ENCODE measurements at places on chromosomes 4 and X.

GRCh38 chr4:152708796-152709195 is 29.0 kb upstream of the TMEM154 start:
- DNase-seq = no peak

DNA sequence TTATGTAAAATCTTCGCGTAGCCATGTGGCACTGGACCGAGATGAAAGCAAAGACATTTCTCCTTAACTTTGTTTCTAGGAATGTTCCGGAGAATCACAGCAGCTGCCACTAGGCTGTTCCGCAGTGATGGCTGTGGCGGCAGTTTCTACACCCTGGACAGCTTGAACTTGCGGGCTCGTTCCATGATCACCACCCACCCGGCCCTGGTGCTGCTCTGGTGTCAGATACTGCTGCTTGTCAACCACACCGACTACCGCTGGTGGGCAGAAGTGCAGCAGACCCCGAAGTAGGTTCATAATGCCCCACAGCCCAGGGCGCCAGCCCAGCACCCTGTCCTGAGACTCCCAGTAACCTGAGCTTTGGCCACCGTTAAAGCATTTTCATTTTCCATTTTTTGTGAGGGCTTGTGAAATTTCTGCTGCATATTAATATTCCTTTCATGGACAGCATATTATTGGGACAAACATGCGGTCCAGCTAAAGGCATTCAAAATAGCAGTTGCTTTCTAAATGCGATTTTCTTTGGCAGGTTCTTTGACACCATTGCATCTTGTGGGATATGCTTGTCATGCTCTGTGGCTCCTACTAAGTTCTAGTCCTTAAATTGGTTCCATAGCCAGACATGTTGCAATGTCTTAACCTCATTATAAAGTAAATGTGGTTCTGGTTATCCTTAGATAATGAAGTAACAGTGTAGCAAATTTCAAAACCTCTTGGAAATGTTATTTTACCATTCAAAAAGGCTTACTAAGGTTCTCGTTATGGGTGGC is 49.1 kb upstream of the MSANTD1 start:
- no peak for DNase-seq

- no peak for DNase-seq
These were observed 72.5 kb downstream of the ANXA3 start for GRCh38 chr4:78624048-78624447.

- no peak for DNase-seq
These were observed 76.6 kb downstream of the CYTL1 start for GRCh38 chr4:4942658-4943057.

DNA sequence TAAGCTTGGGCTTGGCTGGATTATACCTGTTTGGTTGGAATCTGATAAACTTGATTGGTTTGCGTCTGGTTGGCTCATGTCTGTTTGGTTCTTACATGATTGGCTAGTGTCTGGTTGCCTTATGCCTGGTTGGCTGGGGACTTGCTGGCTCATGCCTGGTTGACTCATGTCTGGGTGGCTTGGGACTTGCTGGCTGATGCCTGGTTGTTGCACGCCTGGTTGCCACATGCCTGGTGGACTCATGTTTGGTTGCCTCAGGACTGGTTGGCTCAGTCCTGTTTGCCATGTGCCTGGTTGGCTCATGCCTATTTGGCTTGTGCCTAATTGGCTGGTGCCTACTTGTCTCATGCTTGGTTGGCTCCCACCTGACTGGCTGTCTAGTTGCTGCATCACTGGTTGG is 104.5 kb downstream of the APOOL start:
- DNase-seq = no peak

DNA sequence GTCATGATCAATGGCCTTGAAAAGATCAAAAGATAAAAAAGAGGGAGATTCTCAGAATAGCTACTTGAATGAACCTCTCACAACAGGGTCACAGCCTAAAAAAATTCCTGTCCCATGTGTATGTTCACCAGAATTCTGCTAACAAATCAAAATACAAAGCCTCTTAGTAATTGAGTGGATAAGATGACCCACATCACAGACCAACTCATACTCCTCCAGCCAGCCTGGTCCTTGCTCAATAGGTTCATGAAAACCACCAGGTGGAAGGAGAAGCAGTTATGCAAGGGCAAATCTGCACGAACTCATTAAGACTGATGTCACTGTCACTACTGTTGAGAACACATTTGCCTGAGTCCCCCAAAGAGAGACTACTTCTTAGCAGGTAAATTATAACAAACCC is 21.5 kb downstream of the WDFY3 start:
- no peak for DNase-seq

DNA sequence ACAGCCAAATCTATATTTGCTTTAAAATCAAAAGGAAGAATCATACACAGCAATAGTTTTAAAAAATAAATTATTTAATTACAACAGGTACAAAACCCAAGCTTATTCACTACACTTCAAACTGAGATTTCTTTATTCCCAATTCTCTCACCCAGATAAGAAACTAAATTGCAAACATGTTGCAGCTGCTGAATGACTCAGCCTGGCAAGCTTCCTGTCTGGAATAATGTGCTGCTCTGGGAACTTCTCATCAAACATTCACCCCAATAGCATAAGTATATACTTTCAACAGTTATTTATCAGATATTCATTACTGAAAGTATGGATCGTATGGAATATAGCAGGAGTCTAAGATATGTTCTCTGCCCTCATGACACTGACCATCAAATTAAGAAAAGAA is 43.0 kb upstream of the GABRA2 start:
- no peak for DNase-seq

GRCh38 chr4:112652216-112652615 is 15.3 kb downstream of the LARP7 start:
- DNase-seq = no peak

GRCh38 chr4:4666187-4666586 is 124.3 kb upstream of the STX18 start:
- no peak for DNase-seq

GRCh38 chrX:38080808-38081207 is 74.5 kb downstream of the SYTL5 start:
- DNase-seq = no peak

- no peak for DNase-seq
These were observed 45.0 kb upstream of the MSANTD1 start for GRCh38 chr4:3203971-3204431.

- DNase-seq = no peak
These were observed 65.7 kb downstream of the RBM47 start for GRCh38 chr4:40564004-40564403.

DNA sequence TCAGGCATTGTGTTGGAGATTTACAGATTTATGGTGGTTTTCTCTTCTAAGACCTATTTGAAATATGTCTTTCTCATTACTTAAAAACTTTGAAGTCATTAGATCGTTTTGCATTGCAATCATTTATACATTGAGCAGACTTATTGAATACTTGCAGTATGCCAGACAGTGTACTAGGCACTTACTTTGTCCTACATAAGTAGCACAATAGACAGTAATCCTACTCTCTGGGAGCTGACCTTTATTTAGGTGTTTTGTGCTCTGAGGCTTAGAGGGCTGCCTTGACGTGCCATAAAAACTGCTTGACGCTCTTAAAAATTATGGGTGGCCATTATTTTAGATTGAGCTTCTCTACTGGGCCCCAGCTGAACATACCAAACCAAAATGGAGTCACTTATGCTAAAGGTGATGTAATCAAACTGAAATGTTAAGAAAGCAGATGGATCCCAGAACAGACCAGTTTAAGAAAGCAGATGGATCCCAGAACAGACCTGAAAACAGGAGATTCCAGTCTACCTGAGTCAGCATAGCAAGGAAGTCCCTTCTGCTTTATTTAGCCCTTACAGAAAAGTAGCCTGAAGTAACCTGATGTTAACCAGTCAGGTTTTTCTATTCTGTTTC is 42.4 kb downstream of the PTTG2 start:
- DNase-seq = no peak

GRCh38 chrX:142296421-142296820 is 91.3 kb upstream of the MAGEC2 start:
- DNase-seq = no peak

DNA sequence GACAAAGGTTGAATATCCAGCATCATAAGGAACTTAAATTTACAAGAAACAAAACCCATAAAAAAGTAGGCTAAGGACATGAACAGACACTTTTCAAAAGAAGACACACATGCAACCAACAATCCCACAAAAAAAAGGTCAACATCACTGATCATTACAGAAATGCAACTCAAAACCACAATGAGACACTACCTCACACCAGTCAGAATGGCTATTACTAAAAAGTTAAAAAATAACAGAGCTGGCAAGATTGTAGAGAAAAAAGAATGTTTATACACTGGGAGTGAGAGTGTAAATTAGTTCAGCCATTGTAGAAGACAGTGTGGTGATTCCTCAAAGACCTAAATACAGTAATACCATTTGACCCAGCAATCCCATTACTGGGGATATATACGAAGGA is 474.7 kb downstream of the TRIML1 start:
- no peak for DNase-seq

DNA sequence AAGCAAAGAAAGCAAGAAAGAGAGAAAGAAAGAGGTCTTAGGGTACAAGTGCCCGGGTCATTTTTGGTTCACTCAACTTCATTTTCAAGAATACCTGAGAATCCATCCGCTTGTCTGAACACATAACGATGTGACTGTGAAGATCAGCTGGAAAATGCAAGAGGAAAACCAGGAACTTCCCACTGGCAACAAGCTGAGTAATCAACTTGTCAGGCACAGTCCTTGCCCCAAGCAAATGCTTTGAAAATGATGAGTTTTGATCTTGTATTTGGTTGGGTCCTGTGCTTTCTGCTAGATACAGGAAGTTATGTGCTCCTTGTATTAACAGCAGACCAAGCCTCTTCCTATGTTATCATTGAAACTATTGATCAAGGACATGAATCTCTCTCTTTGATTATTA is 239.1 kb downstream of the ASMT start:
- no peak for DNase-seq

GRCh38 chr4:143372093-143372915 is 35.6 kb downstream of the GAB1 start:
- DNase-seq = no peak

GRCh38 chr4:3328814-3329663 is 36.2 kb downstream of the RGS12 start:
- DNase-seq = no peak

- no peak for DNase-seq
These were observed 7.5 kb downstream of the NEK1 start for GRCh38 chr4:169604903-169605331.

- DNase-seq = no peak
These were observed 49.7 kb upstream of the KIAA1210 start for GRCh38 chrX:119177278-119177677.

DNA sequence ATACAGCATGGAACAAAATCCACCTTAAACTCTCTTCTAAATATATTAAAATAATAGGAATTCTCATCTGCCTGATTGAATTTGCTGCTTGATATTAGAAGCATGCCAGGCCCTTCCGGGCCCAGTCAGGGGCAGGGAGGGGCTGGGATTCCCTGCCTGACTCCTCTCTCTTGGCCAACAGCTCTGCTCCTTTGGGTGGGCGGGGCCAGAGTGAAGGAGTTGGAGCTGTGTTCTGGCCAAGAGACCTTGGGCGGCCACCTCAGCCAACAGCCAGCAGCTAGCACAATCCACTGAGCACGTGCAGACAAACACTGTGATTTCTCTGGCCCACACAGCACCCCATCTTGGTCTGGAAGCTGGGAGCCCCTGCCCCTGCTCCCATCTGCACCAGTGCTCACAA is 140.3 kb downstream of the PJA1 start:
- DNase-seq = no peak

- DNase-seq = no peak
These were observed 156.7 kb upstream of the EOLA2 start for GRCh38 chrX:150094996-150095395.

GRCh38 chrX:1105671-1106419 is 106.6 kb downstream of the CRLF2 start:
- no peak for DNase-seq

GRCh38 chrX:103839404-103839803 is 7.3 kb upstream of the RAB9B start:
- no peak for DNase-seq

DNA sequence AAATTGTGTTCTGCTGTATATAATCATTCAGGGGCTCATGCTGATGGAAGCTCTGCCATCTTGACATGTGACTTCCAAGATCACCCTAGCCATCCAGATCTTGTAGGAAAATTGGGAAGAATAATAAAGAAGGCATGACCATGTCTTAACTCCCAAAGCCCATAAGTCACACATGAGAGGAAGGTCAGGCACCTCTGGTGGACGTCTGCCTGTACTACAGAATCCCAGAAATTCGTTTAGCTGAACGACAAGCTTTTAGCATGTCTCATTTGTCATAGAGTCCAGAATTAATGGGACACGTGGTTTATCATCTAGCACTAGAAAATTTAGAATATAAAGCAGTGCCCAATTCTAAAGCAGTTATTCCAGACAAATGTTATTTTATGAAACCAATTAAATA is 212.7 kb downstream of the CENPC start:
- DNase-seq = no peak

GRCh38 chrX:77160301-77160700 is 286.9 kb upstream of the FGF16 start:
- no peak for DNase-seq

DNA sequence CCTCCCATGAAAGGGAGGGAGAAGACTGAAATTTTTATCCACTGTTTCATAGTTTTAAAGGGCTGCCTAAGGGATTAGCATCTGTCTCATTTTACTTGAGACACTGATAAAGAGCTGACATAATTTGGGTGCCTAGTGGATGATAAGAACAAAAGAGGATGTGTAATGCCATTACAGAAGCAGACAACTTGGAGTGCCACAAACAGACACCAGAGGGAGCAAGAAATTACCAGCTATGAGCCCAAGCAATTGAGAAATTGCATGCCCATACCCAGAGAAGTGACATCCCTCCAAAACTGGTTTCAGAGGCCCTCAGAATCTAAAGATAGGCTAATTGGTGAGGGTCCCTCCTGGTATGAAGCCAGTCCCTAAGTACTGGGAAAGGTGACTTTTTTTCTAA is 38.5 kb upstream of the POU3F4 start:
- DNase-seq = no peak

DNA sequence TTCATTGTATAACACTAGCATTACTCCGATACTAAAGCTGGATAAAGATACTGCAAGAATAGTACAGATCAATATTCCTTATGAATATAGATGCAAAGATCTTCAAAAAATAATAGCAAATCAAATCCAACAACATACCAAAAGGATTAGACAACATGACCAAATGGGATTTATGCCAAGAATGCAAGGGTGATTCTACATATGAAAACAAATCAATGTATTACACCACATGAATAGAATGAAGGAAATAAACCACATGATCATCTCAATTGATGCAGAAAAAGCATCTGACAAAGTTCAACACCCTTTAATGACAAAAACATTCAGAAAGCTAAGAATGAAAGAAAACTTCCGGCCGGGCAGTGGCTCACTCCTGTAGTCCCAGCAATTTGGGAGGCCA is 42.8 kb downstream of the CUL4B start:
- DNase-seq = no peak

- DNase-seq = no peak
These were observed 343.6 kb downstream of the SPRY1 start for GRCh38 chr4:123740236-123740635.

- no peak for DNase-seq
These were observed 163.1 kb downstream of the ARAP2 start for GRCh38 chr4:36081185-36081584.

- no peak for DNase-seq
These were observed 415.7 kb upstream of the BOD1L1 start for GRCh38 chr4:14043203-14043602.
